Activated CD4-positive, alpha-beta T cell treated with anti-CD3 and anti-CD28 coated beads, Interleukin-2, Interleukin-4, amounts not matched to agents 100 ng/mL and 50 ng/mL, durations not matched to agents 16 hours and 8 hours (primary cell): ENCODE measurements at places on chromosomes 13 and 19.

- no peak for DNase-seq
Observed at GRCh38 chr13:99648927-99649326, 147.7 kb downstream of the TM9SF2 start.

DNA sequence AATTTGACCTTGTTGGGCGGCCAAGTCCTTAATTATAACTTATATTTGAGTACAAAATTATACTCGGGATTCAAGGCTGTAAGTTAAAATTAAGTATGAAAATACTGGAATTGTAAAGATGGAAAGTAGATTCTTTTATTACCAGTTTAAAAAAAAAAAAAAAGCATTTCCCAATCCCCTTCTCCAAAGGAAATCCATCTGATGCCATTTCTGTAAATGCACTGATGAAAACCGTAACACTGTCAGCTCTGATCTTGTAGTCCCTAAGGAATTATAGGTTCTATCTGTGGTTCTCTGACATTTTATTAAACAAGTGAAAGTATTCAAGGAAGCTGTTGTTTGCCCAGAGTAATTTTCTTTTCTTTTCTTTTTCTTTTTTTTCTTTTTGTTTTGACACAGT is 41.6 kb upstream of the HNRNPA1L2 start:
- no peak for DNase-seq

- DNase-seq, result no peak
Observed at GRCh38 chr13:98261165-98261702, 84.2 kb upstream of the RNF113B start.

- DNase-seq, result peak; percentile 40
Observed at GRCh38 chr19:55173714-55174409, 6.2 kb downstream of the SYT5 start.

DNA sequence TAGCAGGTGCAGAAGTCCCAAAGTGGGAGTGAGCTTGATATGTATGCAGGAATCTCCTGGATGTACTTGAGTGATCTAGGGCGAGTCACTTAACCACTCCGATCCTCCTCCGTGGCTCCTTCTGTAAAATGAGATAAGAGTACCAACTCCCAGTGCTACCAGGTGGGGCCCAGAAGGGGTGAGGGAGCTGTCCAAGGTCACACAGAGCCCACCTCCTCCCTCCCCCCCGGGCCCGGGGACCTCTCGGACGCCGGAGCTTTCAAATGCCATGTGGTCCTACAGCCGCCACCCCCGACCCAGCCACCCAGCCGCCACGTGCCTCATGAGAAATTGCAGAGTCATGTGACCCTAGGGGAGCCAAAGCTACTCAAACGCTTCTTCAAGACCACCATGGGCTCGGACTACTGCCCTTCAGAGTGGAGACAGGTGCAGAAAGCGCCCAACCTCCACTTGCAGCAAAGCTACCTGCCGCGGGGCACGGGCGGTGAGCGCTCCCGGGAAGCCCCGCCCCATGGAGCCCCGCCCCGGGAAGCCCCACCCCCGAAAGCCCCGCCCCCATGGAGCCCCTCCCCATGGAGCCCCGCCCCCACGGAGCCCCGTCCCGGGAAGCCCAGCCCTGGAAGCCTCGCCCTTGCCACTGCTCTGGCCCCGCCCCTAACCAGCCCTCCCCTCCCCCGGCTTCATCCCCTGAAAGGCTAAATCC is 10.1 kb upstream of the ZNF358 start:
- DNase-seq, result peak; percentile 21

DNA sequence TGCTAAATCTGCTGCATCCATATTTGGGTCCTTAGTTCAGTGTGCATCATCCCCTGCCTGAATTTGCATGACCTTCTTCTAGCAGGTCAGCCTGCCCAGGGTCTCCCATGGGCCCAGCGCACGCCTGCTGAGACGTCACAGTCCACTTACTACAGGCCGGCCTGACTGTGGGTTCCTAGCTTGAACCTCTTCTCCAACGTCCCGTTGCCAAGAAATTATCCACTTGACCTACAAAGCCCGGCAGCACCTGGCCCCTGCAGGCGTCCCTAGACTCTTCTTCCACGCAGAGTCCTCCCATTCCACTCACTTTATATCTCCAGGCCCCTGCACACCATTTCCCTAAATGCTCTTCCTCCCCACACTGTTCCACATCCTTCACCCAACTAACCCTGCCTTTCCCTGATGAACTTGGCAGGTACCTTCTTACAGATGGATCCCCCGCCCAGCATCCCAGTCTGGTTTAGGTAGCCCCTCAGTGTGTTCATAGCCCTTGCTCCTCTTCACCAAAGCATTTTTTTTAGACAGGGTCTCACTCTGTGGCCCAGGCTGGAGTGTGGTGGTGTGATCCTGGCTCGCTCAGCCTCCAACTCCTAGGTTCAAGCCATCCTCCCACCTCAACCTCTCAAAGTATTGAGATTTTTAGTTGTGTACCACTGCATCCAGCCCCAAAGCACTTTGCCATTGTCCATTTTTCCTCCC is 155.0 kb upstream of the SOX1 start:
- DNase-seq, result no peak

DNA sequence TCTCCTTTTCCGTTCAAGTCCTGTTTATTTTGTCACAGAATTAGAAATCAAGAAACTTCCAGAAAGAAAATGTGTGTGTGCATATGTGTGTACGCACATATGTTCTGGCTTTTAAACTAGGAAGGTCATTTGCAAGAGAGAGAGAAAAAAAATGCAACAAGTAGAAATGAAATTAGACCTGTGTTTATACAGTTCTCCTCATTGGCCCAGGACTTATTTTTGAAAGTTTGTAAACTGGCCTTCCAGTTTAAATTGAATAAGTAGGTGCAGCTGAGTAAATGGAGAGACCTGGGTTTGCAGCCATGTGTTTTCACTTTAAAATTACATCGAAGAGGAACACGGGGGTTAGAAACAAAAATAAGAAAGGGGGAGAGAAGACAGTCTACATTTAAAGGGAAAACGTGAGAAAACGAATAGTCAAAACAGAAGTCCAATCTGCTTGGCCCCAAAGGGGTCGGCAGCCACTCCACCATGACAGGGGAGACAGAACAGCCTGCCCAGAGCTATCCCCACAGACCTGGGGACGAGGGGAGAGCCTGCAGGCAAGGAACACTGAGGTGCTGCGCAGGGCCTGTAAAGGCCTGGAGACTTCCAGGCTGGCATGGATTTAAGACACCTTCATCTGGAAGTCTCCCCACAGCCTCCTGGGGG is 216.8 kb upstream of the MAB21L1 start:
- no peak for DNase-seq

DNA sequence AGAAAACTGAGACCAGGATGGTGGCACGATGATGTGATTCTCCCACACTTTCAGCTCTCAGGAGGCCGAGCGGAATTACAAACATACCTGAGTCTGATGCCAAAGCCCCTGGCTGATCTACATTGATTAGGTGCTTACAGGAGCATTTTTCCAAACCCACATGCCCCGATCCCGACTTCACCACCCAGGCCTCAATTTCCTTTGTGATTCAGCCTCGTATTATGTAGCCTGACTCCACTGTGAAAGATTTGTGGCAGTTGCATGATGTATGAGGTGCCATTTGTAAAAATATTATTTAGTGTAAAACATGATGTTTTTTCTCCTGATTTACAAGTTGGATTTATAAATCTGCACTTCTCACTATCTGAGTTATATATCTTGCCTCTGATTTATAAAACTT is 118.0 kb downstream of the TSHZ3 start:
- DNase-seq, result no peak

DNA sequence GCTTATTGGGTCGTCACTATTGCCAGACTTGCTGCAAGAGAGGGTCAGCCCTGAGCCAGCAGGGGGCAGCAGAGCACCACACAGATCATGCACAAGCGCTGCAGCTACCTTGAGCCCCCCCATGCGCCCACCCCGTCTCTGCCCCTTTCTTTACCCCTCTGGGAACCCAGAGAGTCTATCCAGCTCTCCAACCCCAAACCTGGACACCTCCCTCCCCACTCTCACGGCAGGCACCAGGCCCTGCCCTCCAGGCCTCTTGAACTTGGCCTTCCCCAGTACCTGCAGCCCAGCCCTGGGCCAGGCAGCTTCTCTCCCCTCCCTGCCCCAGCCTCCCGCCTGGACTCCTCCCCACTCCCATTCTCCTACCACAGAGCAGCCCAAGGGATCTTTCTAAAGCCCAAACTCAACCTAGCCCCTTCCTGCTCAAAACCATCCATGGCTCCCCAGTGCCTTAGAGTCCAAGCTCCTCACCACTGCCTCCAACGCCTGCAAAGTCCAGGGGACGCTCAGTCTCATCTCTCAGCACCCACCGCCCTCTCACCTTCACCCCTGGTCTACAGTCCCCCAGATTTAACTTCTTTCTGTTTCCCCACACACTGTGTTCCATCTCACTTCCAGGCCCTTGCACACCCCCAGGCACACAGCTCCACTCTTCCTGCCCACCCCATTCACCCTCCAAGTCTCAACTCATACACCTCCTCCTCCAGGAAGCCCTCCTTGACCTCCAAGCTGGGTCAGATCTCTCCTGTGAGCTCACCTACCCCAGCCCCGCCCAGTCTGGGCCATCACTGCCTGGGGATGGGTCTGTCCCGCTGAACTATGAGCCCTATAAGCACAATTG is 9.4 kb upstream of the CEACAM16 start:
- DNase-seq, result peak; percentile 69

GRCh38 chr13:92806215-92806614 is 420.4 kb upstream of the GPC6 start:
- peak; percentile 0 for DNase-seq

DNA sequence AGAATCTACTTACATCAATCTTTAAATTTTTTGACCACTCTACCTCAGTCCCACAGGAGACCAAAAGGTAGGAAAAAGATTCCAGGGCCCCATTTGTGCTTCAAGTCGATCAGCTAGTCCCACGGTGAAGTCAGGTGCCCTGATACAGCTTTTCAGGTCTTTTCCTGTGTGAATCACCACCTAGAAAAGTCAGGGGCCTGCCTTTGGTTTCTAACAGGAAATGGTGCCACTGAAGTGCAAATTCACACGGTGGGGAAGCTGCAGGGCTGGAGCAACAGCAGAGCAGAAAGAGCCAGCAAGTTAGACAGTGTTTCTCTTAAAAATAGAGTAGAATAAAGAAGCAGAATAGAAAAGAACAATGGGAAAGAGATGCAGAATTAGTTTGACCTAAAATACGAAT is 107.5 kb downstream of the KLF12 start:
- DNase-seq, result peak; percentile 77
